ENCODE measurements at places on chromosomes 3 and 15. TPM values are rescaled to one million over a fixed set of nuclear protein-coding genes. Genes with fewer than 3 reads are reported as not detected.

DNA sequence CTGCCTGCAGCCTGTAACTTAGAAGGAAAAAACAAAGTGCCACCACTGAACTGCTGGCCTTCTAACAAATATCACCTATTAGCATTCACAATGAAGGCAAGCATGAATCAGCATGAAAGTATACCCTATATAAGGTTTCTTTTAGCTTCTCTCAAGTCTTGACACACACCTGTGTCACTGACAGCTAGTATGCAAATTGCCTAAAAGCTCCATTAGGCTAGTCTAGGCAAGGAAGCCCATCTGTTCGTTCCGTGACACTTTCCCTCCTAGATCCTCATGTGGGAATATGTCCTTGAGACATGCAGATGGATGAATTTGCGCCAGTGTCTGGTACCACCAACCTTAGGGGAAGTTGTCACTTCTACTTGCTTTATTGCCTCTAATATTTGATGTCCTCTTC is 129.3 kb downstream of the RBMS3 start:
- no peak for DNase-seq

The CFAP44 gene
- total RNA-seq: 1.7 TPM

The GPR27 gene
- 0.80 TPM for total RNA-seq

GRCh38 chr15:75151214-75152128 is 50.2 kb upstream of the C15orf39 start:
- no peak for DNase-seq

DNA sequence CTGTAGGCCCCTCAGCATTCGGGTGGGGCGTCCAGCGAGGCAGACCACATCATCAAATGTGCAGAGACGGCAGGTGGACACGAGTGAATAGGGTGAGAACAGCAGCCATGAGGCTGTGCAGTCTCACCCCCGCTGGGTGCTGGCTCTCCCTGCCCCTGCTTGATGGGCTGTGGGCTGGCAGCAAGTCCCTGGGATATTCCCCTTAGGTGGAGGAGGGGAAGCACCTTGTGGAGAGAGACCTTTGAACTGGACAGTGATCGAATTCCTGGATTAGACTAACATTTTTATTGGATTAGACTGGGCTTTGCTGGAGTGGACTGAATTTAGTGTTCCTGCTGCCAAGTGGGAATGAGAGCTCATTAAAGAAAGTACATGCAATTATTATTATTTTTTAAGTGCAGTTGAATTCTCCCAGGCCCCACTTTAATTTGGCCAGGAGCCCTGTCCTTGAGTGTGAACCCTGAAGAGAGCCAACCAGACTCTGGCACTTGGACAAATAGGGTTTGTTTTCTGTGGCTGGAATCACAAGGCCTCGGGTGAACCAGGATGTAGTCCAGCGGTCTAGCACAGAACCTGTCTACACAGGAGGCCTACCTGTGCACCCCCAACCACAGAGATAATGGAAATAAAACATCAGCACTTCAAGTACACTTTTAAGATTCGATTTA is 193.1 kb downstream of the ABHD5 start:
- DNase-seq: no peak

Measured in endothelial cell (in vitro differentiated cells).